Activated CD4-positive, alpha-beta T cell treated with anti-CD3 and anti-CD28 coated beads for 48 hours (primary cell): ENCODE measurements at places on chromosomes 6 and 20.

DNA sequence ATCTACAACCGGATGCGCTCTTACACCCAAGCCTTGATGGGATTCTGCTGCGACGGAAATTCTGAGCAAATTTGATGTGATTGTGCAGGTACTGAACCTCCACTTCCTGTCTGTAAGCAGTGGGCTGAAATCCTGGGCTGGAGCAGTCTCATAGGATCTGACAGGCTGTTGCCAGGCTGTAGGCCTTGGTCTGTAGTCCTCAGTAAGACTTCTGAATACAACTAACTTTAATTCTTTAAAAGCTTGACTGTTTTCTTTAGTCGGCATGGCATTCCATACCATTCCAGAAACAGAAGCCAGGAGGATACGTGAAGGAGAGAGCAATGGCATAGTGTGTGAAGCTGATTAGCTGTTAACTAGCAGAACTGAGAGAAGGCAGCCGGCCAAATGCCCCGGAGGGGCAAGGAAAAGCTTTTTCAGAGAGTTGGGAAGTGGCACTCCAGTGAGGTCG lies 68.3 kb downstream of the ADTRP start:
- peak; percentile 79 for DNase-seq

DNA sequence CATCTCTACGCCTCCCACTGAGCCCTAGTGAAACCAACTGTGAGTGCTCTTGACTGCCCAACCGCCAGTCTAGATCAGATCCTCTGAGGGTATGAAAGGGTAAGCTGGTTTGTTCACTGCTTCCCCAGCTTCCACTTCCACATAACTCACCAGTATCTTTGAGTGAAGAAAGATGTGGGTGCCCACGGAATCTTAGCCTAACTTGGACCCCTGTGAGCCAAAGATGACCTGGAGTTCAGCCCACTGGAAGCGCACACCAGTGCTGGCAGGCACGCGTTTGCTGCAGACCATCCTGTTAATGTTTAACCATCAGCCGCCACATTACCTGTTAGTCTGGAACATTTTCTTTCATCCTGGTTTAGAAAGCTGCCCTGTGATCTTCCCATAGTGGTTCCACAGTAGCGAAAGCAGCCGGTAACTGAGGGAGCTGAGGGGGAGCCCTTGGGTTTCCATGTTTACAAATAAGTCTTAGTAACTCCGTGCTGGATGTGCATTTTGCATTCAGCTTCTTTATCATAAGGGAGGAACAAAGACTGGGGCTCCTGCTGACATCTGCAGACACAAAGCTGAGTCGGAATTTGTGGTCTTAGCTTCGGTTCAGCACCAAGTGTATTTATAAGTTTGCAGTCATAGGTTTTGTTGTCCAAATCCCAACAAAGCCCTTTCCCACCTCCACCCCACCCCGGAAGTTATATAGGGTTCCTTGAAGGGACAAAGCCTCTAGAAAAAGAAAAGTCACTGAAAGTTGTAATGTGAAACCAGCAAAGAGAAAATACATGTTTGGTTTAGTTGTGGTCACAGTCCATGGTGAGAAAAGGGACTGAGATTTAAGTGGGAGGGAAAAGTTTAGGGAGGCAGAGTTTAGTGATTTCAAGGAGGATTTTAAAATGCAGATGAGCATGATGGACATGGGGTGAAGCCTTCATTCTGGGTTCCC lies 71.0 kb downstream of the SSR1 start:
- DNase-seq: no peak

DNA sequence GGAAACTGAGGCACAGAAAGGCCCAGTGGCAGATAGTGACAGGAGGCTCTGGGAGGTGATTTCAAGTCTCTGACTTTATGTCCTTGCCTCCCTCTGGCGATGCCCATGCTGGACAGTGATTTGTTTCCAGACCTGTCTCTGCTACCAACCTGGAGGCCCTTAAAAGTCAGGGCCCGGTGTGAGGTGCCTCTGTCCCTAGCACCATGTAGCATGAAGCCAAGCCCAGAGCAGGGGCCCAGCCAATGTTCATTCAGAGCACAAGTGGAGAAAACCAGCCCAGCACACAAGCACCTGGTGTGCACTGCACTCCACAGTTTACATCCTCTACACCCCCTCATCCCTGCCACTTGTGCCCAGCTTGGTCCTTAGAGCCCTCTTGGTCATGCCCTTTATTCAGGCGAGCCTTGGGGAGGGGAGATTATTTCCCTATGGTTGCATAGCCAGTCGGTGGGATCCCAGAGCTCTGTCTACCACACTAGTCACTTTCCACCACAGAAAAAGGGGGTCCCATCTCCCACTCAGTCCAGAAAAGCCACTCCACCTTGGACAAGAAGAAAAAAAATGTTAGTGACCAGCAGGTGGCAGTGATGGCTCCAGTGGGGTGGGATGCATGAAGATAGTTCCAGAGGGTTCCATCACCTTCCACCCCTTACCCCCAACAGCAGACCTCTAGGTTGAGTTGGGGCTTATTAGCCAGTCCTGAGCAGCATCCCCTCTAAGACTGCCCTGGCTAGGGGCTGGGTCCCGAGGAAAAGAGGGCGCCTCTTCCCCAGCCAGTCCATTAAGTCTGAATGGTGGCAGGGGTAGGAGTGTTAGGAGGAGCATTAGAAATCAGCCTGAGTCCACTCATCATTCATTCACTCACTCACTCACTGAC lies 30.9 kb downstream of the KIAA1755 start:
- peak; percentile 8 for DNase-seq

GRCh38 chr20:19828232-19828631 lies 70.2 kb downstream of the RIN2 start:
- DNase-seq: peak; percentile 45

GRCh38 chr20:2946988-2947961 lies 74.0 kb downstream of the PTPRA start:
- no peak for DNase-seq

DNA sequence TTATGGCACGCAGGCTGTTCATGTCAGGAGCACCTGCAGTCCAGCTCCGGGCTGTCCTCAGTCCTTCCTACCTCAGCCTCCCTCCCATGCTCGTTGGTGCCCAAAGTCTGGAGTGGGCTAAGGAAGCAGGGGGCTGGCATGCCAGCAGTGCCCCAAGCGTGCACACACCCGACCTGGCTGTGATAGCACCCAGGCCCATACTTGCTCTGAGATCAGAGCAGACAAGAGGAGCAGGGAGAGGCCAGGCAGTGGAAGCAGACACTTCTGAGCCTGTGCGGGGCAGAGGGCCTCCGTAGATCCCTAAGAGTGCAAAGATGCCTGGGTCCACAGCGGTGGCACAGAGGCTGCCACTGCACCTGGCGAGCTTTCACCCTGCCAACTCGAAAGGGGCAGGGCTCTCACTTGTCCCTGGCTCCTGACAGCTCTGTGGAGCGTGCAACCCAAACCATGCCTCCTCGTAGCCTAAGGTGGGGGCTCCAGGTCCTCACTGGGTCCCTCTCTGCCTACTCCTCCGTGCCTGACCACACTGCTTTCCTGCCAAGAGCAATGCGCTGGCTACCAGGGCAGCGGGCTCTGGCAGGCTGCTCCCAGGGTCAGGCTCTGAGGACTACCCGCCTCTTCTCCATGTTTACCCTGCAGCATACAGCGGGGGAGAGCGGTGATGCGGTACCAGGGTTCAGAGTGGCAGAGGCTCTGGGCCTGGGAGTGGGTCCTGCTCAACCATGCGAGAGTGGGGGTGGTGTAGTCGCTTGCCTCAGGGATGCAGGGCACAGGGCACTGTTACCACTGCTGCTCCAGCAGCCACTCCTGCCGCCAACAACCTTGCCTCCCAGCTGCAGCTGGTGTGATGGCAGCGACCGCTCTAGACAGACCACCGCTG lies 59.5 kb downstream of the MANEA start:
- no peak for DNase-seq

- no peak for DNase-seq
These were observed 246.6 kb upstream of the BTBD3 start for GRCh38 chr20:11671015-11671511.

- DNase-seq: no peak
These were observed 44.3 kb upstream of the FRMD1 start for GRCh38 chr6:168123165-168123911.

GRCh38 chr6:52502306-52503029 lies 74.4 kb downstream of the TRAM2 start:
- no peak for DNase-seq

- DNase-seq: peak; percentile 45
These were observed at the start of gene KCNQ5 for GRCh38 chr6:72621291-72622093. TSS of gene KCNQ5 (plus strand) at chr6:72622064.

- DNase-seq: no peak
These were observed 15.9 kb downstream of the ARHGAP18 start for GRCh38 chr6:129694036-129694435.

- DNase-seq: no peak
These were observed 138.2 kb upstream of the CST7 start for GRCh38 chr20:24810676-24811407.

DNA sequence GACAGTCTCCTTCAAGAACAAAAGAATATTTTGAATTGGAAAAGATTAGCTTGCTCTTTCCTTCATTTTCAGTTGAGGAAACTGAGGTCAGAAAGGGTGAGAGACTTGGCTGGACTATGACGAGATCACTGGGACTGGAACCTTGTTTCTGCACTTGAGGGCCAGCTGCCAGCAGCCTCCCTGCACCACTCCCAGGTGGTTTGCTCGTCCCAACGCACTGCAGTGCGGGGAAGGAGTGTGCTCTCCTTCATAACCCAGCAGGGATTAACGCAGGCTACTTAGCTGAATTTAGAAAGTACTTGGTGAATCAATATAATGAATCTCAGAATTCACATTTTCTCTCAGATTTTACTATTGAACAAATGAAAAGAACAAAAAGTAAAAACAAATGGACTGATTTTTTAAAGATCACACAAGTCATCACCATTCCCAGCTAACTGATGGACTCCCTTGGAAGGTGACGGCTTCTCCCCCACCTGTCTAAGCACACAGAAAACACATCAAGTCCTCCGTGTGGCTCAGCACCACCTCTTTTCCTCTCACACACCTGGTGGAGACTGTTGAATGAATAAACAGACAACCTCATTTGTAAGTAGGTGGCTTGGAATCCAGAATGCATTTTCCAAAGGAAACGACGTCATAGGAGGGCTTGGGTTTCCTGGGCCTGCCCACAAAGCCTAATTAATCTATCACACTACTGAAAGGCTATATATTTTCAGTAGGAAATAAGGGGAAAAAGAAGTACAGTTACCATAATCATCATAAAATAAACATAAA lies 121.0 kb downstream of the QRSL1 start:
- no peak for DNase-seq

- no peak for DNase-seq
These were observed 210.2 kb upstream of the CITED2 start for GRCh38 chr6:139584599-139584998.

GRCh38 chr20:25136643-25137559 lies 55.0 kb upstream of the VSX1 start:
- no peak for DNase-seq

GRCh38 chr20:49597825-49598395 lies 30.0 kb upstream of the PTGIS start:
- DNase-seq: no peak

- no peak for DNase-seq
These were observed 151.5 kb downstream of the PRL start for GRCh38 chr6:22145376-22145775.

GRCh38 chr6:162999575-163000285 lies 272.0 kb downstream of the PACRG start:
- DNase-seq: no peak
